Activated CD8-positive, alpha-beta memory T cell treated with anti-CD3 and anti-CD28 coated beads, Interleukin-2, amount 10 ng/mL, durations not matched to agents 7 days and 5 days (primary cell): ENCODE measurements at places on chromosomes 1 and 21. TPM values are rescaled to one million over a fixed set of nuclear protein-coding genes. Genes with fewer than 3 reads are reported as not detected.

DNA sequence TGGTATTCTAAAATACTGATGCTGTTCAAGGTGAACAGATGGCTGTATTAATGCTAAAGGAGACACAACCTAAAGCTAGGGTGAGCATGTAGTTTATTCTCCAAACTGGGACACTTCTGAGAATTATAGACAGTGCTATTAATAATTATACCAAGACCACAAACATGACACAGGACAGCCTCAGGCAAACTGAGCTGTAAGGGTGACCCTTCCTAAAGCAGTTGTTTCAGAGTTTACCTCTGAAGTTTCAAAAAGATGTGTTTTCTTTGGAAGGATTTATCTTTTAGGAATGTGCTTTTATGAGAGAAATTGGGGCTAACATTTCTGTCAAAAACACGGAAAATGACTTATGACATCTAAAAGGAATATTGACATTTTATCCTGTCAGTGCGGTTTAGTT lies 68.8 kb downstream of the RPS6KC1 start:
- H3K27ac ChIP-seq, result no peak overlapping the region
- H3K4me1 ChIP-seq, result peaks cover 15% of the 10 kb centered on the region
- no peak overlapping the region for H3K4me3 ChIP-seq
- DNase-seq, result no peak
- peaks cover 5% of the 10 kb centered on the region for H3K36me3 ChIP-seq

Gene ODF2L
- 45.6 TPM for total RNA-seq

Gene C1orf226
- not detected for total RNA-seq

Gene SUSD4
- not detected for total RNA-seq

Gene ARHGEF16
- total RNA-seq, result not detected

Gene CA6
- total RNA-seq, result 4.8 TPM

DNA sequence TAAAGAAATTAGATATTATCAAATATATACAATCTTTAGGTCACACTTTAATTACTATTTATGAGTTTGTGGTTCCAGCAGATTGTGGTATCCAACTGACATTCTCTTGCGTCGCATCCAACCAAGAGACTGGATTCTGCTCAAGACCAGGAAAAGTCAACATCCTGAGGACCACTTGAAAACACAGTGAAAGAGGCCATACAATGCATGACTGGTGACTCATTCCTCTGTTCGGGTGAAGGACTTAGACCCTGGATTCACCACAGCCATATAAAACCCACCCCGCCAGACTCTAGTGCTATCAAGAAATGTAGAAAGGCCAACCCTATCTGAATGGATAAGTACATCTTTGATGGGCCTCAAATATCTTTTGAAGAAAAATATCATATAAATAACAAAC lies 14.5 kb upstream of the CFHR4 start:
- peaks cover 8% of the 10 kb centered on the region for H3K27me3 ChIP-seq
- H3K36me3 ChIP-seq, result no peaks in the 10 kb centered on the region
- DNase-seq, result no peak
- H3K4me3 ChIP-seq, result no peak overlapping the region

Gene RGS7
- total RNA-seq, result not detected

- H3K4me3 ChIP-seq, result no peak overlapping the region
- H3K27ac ChIP-seq, result no peak overlapping the region
- DNase-seq, result no peak
- H3K4me1 ChIP-seq, result no peaks in the 10 kb centered on the region
- H3K36me3 ChIP-seq, result no peaks in the 10 kb centered on the region
Measured at GRCh38 chr21:27580276-27580675, 613.4 kb upstream of the ADAMTS5 start.

DNA sequence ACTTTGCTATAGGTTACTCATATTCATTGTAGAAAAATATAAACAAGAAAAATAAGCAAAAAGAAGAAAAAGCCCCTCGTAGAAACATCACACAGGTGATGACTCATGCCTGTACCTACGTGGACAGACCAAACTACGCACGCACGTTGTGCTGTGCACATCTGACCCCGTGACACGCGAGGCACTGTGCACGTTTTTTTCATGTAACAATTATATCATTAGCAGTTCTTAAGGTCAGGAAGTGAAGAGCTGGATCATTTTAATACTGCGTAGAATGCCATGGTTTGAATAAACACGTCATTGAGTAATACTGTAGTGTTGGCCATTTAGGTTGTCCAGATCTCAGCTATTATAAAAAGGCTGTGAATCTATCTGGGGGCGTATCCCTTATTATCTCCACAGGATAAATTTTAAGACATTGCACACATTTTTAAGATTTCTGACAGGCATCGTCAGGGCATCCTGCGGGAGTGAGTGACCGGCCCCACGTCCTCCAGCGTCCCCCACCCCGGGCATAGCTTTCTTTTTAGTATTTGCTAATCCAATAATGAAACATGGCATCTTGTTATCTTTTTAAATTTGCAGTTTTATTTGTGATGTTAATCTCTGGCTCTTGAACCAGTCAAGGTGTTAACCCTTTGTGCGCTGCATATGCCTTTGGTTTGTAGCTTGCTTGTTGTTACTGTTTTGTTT lies 23.4 kb upstream of the ADARB1 start:
- H3K4me3 ChIP-seq, result no peak overlapping the region
- DNase-seq, result no peak
- H3K27me3 ChIP-seq, result peaks cover 46% of the 10 kb centered on the region
- no peak overlapping the region for H3K27ac ChIP-seq
- no peaks in the 10 kb centered on the region for H3K36me3 ChIP-seq

Gene PAX7
- not detected for total RNA-seq

Gene WNT4
- total RNA-seq, result not detected

- H3K27me3 ChIP-seq, result no peaks in the 10 kb centered on the region
- H3K4me1 ChIP-seq, result peaks cover 7% of the 10 kb centered on the region
- no peak overlapping the region for H3K4me3 ChIP-seq
- peaks cover 34% of the 10 kb centered on the region for H3K36me3 ChIP-seq
- no peak overlapping the region for H3K27ac ChIP-seq
- no peak for DNase-seq
Measured at GRCh38 chr1:77655431-77655974, 27.0 kb downstream of the ZZZ3 start.

Gene PRKAA2
- not detected for total RNA-seq

Gene SMPDL3B
- 1.4 TPM for total RNA-seq

DNA sequence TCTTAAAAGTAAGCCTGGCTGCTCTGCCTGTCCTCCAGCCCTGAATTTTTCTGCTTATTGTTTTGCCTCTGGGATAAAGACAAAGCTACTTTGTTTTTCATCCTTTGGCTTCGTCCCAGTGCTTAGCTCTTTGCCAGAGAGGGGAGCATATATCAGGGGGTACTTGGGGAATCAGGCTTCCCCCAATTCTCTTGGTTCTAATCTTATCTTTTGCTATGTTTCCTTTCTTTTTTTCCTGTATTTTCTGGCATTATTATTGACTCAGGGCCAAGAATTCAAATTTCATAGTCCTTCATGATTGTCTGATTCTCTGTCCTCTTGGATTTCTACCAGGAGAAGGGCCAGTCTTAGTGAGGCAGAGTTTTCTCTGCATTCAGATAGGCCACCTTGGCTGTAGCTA lies 51.2 kb downstream of the GIPC2 start:
- H3K27ac ChIP-seq, result no peak overlapping the region
- H3K27me3 ChIP-seq, result peaks cover 2% of the 10 kb centered on the region
- no peaks in the 10 kb centered on the region for H3K36me3 ChIP-seq
- no peak overlapping the region for H3K4me3 ChIP-seq

- no peaks in the 10 kb centered on the region for H3K4me1 ChIP-seq
- peaks cover 12% of the 10 kb centered on the region for H3K27me3 ChIP-seq
- DNase-seq, result no peak
- H3K27ac ChIP-seq, result no peak overlapping the region
Measured at GRCh38 chr1:31215065-31215570, 24.6 kb downstream of the NKAIN1 start.

Gene KCNA2
- total RNA-seq, result 3.7 TPM

Gene MTARC1
- total RNA-seq, result not detected

DNA sequence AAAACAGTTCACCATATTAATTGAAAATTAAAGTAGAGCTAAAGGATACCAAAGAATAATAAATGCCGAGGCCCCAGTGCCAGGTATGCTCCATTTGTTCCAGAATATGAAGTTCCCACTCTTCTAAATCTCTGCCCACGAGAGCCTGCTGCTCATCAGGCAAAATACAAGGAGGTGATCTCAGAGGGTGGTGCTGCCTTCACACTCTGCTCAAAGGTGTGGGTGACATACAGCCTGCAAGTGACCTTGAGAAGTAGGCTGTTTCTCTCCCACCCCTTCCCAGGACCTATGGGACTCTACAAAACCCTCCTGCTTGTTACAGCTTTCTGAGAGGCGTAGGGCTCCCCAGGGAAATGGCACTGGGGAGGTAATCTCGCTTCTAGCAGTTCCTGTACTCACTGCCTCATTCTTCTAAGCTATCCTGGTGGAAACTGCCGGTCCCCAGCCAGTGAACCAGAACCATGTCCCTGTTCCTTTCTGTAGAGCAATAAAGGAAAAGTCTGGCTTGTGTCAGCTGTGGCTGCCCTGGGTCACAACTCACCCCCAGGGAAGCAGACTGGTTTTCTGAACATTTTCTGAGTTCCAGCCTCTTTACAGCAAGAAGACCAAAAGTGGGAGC lies 26.9 kb upstream of the DPT start:
- H3K4me1 ChIP-seq, result peaks cover 3% of the 10 kb centered on the region
- no peaks in the 10 kb centered on the region for H3K36me3 ChIP-seq
- no peak overlapping the region for H3K4me3 ChIP-seq
- H3K27me3 ChIP-seq, result peaks cover 6% of the 10 kb centered on the region
- DNase-seq, result no peak

Gene WNT9A
- total RNA-seq, result 0.50 TPM

GRCh38 chr1:65001231-65001792 lies 35.0 kb upstream of the JAK1 start:
- peaks cover 9% of the 10 kb centered on the region for H3K36me3 ChIP-seq
- peak overlapping the region; percentile 51 for H3K27ac ChIP-seq
- H3K27me3 ChIP-seq, result peaks cover 27% of the 10 kb centered on the region
- peak; percentile 77 for DNase-seq

GRCh38 chr1:111725192-111725591 lies 14.0 kb downstream of the INKA2 start:
- no peaks in the 10 kb centered on the region for H3K27me3 ChIP-seq
- H3K4me3 ChIP-seq, result no peak overlapping the region
- no peak overlapping the region for H3K27ac ChIP-seq
- H3K4me1 ChIP-seq, result peaks cover under 1% of the 10 kb centered on the region
- DNase-seq, result peak; percentile 30

DNA sequence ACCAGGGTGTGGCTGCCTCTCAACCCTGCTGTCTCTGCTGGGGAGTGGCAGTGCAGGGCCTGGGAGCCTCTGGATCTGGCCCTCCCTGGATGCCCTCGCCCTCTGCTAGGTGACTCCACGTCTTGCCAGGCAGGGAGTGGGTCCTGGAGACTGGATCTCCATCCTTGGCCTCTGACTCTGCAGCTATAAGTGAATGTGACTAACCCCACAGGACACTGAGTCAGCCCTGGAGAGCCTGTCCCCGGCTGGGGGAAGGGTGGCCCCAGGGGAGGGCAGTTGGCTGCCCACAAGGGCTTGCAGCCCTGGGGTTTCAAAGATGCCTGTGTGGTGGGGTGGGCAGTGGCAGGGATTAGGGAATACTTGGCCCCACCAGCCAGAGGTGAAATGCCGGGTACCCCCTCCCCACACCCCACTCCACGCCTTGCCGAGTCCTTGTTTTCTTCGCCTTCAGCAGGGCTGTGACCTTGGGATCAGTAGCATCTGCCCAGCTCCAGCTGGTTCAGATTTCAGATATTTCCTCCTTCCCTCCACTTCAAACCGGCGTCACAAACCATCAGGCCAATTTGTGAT lies 1.9 kb upstream of the MYBPH start:
- H3K27ac ChIP-seq, result no peak overlapping the region
- no peaks in the 10 kb centered on the region for H3K36me3 ChIP-seq
- H3K4me3 ChIP-seq, result no peak overlapping the region
- no peaks in the 10 kb centered on the region for H3K4me1 ChIP-seq
- H3K27me3 ChIP-seq, result peaks cover 13% of the 10 kb centered on the region

DNA sequence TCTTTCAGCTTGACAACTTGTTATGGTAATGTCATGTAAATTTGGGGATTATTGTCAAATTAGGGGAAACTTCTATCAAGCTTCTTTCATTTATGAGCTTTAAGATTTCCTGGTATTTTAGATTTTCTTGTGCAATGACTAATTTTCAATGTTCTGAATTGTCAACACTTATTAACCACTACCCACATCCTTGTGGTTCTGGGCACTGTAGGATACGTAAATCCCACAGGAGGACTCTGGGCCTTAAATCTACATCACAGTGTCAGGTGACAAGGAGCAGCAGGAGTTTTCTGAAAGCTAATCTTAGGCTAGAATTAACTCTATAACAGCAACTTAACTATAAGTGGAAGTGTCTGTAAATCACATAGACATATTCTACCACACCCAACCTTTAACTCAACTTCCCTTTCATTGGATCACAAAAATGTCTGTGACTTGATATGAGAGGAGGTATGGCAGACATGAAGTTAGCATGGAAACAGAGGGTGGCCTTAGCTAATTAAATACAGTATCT lies 397.7 kb downstream of the HLX start:
- H3K4me1 ChIP-seq, result peaks cover 2% of the 10 kb centered on the region
- no peaks in the 10 kb centered on the region for H3K36me3 ChIP-seq
- no peak for DNase-seq
- no peaks in the 10 kb centered on the region for H3K27me3 ChIP-seq
- no peak overlapping the region for H3K4me3 ChIP-seq

- no peaks in the 10 kb centered on the region for H3K4me1 ChIP-seq
- H3K27me3 ChIP-seq, result no peaks in the 10 kb centered on the region
- H3K4me3 ChIP-seq, result no peak overlapping the region
- no peak overlapping the region for H3K27ac ChIP-seq
- DNase-seq, result no peak
- no peaks in the 10 kb centered on the region for H3K36me3 ChIP-seq
Measured at GRCh38 chr1:107649023-107649422, 316.0 kb downstream of the VAV3 start.

GRCh38 chr1:240909701-240910457 lies 297.9 kb upstream of the GREM2 start:
- H3K4me3 ChIP-seq, result no peak overlapping the region
- no peak for DNase-seq
- no peaks in the 10 kb centered on the region for H3K36me3 ChIP-seq
- H3K4me1 ChIP-seq, result no peaks in the 10 kb centered on the region
- no peak overlapping the region for H3K27ac ChIP-seq
- H3K27me3 ChIP-seq, result no peaks in the 10 kb centered on the region

Gene ANXA9
- total RNA-seq, result not detected

DNA sequence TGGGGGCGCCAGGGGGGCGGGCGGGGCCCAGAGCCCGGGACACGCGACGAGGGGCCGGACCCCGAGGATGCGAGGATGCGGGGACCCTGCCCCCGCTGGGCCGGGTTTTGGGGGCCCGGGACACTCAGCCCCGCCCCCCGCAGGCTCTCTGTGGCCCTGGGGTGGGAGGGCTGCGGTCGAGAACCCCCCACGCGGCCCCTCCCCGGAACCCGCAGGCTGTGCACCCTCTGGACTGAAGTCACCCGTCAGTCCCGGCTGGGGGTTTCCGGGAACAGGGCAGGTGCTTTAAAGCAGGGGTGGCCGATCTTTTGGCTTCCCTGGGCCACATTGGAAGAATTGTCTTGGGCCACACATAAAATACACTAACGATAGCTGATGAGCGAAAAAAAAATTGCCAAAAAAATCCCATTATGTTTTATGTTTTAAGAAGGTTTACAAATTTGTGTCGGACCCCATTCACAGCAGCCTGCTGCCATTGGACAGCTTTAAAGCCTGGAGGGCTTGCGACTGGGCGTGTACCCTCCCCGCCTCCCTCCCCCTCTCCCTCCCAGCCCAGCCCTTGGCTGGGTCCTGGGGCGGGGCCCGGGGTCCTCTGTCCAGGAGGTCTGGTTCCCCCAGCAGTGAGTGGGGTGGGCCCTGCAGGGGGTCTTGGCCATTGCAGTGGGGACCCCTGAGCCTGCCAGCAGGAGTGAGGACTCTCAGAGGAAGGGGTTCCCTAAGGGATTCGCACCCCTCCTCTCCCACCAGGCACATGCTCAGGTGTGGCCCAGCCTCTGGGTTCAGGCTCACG lies 21.6 kb upstream of the C1orf159 start:
- peaks cover 20% of the 10 kb centered on the region for H3K4me1 ChIP-seq
- H3K27me3 ChIP-seq, result no peaks in the 10 kb centered on the region
- H3K4me3 ChIP-seq, result peak overlapping the region; percentile 59
- peak; percentile 82 for DNase-seq
